Thoracic aorta (tissue), 2 donors: ENCODE measurements at places on chromosomes 12 and 14. TPM values are rescaled to one million over a fixed set of nuclear protein-coding genes. Genes with fewer than 3 reads are reported as not detected.

DNA sequence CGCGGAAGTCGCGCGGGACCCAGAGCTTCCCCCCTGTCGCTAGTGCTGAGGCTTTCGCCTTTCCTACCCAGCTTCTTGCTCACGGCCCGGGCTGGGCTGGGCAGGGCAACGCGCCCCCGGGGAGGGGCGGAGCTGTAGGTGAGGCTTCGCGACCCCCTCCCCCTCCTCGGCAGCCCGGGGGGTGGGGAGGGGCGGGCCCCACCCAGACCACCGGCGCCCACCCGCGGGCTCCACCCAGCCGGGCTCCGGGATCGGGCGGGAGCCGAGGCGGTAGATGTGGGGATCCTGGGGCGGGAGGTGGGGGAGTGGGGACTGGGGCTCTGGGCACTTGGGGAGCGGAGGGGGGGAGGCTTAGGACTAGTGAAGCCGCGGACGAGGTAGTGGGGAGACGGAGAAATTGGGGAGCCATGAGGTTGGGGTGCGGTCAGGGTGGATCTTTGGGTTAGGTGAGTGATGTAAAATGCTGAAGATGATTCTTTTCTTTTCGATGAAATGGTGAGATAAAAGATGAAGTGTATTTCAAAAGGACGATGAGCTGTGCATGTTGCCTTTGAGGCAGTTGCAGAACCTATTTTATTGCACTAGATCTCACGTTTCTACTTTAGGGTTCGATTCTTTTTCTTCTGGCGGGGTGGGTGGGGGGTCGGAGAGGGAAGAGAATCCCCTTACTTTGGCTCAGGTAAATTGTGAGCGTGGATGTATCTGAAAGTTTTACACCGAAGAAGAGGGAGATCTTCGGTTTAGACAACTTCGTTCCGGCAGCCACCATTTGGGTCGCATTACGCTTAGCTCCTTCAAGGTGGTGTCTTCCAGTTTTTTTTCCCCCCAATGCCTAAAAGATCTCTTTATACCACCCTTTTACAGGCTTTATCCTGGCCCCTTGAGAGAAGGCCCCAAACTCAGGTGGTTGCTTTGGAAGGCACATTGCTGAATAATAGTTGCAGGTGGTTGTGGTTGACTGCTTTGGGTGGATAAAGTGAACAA, 619 bp downstream of the ERC1 start:
- H3K4me1 ChIP-seq = peaks cover 24% of the 10 kb centered on the region
- H3K27me3 ChIP-seq = no peaks in the 10 kb centered on the region
- DNase-seq = no peak
- peak overlapping the region; percentile 90 for H3K4me3 ChIP-seq
- H3K27ac ChIP-seq = peak overlapping the region; percentile 96

Gene CBLN3
- 1.3 TPM for total RNA-seq

Gene SERPINA5
- 4.4 TPM for total RNA-seq

GRCh38 chr12:74988156-74988555, 221.5 kb downstream of the KCNC2 start:
- no peak overlapping the region for H3K27ac ChIP-seq
- H3K4me3 ChIP-seq = no peak overlapping the region
- H3K27me3 ChIP-seq = no peaks in the 10 kb centered on the region
- no peak for DNase-seq
- no peaks in the 10 kb centered on the region for H3K36me3 ChIP-seq

DNA sequence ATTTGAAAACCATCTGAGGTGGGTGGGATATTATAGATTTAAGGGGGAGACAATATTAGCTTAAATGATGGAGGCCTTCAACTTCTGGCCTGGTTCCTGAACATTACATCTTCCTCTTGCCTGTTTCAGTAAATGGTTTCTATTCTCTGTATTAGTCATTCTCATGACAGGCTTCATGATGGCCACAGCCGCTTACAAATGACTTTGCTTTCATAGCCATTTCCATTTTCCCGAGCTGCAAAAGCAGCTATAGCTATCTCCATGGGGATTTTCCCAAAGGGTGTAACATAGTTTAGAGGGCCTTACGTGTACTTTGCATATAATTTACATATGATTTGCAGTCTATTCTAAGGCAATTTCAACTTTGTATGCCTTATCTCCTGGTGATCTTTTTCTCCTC, 121.8 kb downstream of the NRXN3 start:
- no peak overlapping the region for H3K4me3 ChIP-seq
- no peak overlapping the region for H3K27ac ChIP-seq
- no peaks in the 10 kb centered on the region for H3K4me1 ChIP-seq
- no peak for DNase-seq
- no peaks in the 10 kb centered on the region for H3K36me3 ChIP-seq

GRCh38 chr14:60356906-60357550, 108.0 kb downstream of the PPM1A start:
- H3K27ac ChIP-seq = no peak overlapping the region
- no peaks in the 10 kb centered on the region for H3K27me3 ChIP-seq
- H3K4me3 ChIP-seq = no peak overlapping the region
- H3K36me3 ChIP-seq = no peaks in the 10 kb centered on the region

Gene ARHGDIB
- total RNA-seq = 223 TPM

GRCh38 chr14:27184427-27184826, 586.6 kb upstream of the NOVA1 start:
- no peaks in the 10 kb centered on the region for H3K27me3 ChIP-seq
- H3K36me3 ChIP-seq = no peaks in the 10 kb centered on the region
- H3K27ac ChIP-seq = no peak overlapping the region
- no peak overlapping the region for H3K4me3 ChIP-seq
- DNase-seq = no peak

- H3K4me3 ChIP-seq = no peak overlapping the region
- no peak for DNase-seq
- no peaks in the 10 kb centered on the region for H3K36me3 ChIP-seq
- no peak overlapping the region for H3K27ac ChIP-seq
- H3K27me3 ChIP-seq = no peaks in the 10 kb centered on the region
These were observed 56.0 kb upstream of the BDKRB2 start for GRCh38 chr14:96148631-96149030.

Gene SLCO1B1
- not detected for total RNA-seq

Gene OR8S1
- not detected for total RNA-seq

DNA sequence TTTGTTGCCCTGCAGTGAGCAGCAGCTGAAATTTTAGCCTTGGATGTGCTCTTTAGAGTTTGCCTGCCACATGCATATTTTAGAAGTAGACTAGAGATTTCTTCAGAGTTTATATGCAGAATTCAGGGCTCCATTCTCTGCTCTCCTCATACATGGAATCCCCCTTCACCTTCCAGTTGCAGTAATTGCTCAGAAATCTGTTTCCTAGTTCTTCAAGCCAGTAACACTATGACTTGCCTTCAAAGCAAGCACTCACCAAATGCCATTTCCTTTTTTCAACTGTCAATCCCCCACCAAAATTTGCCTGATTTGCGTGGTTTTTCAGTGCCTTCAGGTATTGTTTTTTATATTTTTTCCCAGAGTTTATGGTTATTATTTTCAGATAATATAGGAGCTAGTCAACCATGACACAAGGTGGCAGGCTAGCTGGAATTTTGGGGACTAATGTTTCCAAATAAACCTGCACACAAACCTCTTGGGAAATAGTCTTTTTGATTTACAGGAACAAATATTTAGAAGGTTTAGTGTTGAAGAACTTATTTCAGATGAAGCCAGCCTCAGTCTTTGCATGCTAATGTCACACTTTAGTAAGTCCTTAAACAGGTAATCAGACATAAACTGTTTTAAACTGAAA, 79.2 kb downstream of the ASCL1 start:
- no peaks in the 10 kb centered on the region for H3K4me1 ChIP-seq
- H3K4me3 ChIP-seq = no peak overlapping the region
- H3K27me3 ChIP-seq = no peaks in the 10 kb centered on the region
- H3K36me3 ChIP-seq = no peaks in the 10 kb centered on the region
- H3K27ac ChIP-seq = no peak overlapping the region

Gene OR6J1
- total RNA-seq = not detected
